ENCODE measurements at places on chromosomes 2 and 18. TPM values are rescaled to one million over a fixed set of nuclear protein-coding genes. Genes with fewer than 3 reads are reported as not detected.

The C2orf15 gene
- 0.26 TPM for total RNA-seq

GRCh38 chr2:44708661-44709000, 232.9 kb upstream of the SIX3 start:
- DNase-seq: no peak

GRCh38 chr2:36389091-36389564, 33.5 kb downstream of the CRIM1 start:
- no peak for DNase-seq

The GATA6 gene
- 23.8 TPM for total RNA-seq

GRCh38 chr18:75478996-75479880, 51.7 kb upstream of the SMIM21 start:
- DNase-seq: no peak

GRCh38 chr2:102796337-102796736, 34.5 kb downstream of the TMEM182 start:
- DNase-seq: no peak

GRCh38 chr18:30965237-30965636, 77.3 kb downstream of the DSC3 start:
- no peak for DNase-seq

DNA sequence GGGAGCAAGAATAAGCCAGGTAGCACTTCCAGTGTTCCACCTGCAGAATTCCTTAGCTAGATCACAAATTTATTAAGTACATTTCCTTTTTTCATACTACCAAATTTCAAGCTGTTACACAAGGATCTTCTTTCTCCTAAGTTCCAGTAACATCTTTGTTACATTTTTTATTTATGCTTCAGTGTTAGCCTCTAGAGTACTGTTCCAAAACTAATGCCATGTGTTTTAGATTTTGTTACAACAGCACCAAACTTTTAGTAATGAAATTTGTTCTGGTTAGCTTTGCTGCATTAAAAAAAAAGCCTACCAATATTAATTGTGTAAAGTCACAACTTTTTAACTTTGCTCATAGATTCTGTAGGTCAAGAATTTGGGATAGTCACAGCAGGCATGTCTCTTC, 161.1 kb downstream of the CAMKMT start:
- DNase-seq: no peak

GRCh38 chr2:42568401-42569115, at the start of gene MTA3:
TSS of gene MTA3 (plus strand) at chr2:42568632. CDS start at chr2:42568746, 114 bp downstream.
- DNase-seq: peak; percentile 69

The ALPP gene
- total RNA-seq: not detected

Data from endothelial cell (in vitro differentiated cells).